Stimulated activated CD4-positive, alpha-beta T cell treated with anti-CD3 and anti-CD28 coated beads, TNF-alpha, amount 100 ng/mL, for 24 hours (primary cell): ENCODE measurements at places on chromosomes 7 and 10.
A peak's percentile ranks its signal among the peaks of the same experiment; 100 is the strongest.

DNA sequence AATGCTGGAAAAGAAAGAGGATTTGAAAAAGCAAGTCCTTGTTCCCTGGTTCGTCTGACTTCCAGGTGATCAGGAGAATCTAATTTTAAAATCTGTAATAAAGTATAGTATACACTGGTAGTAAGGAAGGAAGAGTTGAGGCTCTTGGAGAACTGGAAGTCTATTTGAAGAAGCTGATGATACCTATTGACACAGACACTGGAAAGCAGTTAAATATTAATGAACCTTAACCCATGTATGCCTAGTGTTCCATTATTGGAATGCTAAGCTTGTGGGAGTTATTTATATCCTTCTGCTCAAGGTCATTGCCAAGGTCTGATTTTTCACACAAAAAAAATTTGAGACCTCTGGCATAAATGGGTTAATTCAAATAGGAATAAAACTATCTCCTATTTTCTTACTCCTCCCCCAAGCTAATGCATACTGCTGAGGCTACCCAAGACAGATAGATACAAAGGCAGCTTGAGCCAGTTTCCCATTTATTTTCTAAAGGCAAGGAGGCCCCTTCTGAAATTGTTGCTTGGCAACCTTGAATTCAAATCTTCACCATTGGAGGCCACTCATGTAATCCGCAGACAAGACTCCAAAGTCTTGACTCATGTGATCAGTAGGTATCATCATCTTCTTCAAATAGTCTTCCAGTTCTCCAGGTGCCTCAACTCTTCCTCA is 110.2 kb downstream of the FZD1 start:
- no peak for DNase-seq

DNA sequence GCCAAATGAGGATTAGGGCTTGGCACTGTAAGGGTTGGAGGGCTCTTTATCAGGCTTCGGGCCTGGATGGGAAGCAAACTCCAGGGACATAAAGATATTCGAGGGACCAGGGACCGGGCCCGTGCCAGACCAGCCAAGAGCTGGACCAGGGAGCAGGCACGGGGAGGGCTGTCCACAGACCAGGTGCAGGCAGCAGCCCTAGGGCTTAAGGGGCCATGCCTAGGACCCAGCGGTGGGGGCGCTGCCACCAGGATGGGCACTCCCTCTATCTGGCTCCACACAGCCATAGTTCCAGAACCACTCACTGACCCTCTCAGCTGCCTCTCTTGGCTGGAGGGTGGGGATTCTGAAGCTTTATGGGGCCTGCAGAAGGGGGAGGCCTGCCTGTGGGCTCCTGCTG is 32.9 kb downstream of the FAM241B start:
- no peak for DNase-seq

- no peak for DNase-seq
Measured at GRCh38 chr7:112510001-112510742, 29.4 kb downstream of the LSMEM1 start.

- peak; percentile 58 for DNase-seq
Measured at GRCh38 chr10:93813507-93814465, 56.0 kb downstream of the LGI1 start.

GRCh38 chr7:79300573-79300972 is 152.9 kb downstream of the MAGI2 start:
- DNase-seq, result no peak

DNA sequence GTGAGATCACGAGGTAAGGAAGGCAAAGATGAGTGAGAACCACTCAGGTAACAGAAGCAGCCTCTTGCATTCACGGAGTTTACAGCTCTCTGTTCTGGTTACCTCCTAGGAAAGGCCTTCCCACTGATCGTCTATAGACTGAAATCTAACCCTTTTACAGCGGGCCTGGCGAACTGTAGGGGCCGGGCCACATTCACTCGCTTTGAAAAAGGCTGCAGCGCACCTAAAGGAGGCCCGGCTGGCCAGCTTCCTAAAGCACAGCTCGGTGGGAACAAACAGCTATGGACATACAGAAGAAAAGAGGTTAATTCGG is 565 bp downstream of the ATP5MK start:
- DNase-seq, result no peak

DNA sequence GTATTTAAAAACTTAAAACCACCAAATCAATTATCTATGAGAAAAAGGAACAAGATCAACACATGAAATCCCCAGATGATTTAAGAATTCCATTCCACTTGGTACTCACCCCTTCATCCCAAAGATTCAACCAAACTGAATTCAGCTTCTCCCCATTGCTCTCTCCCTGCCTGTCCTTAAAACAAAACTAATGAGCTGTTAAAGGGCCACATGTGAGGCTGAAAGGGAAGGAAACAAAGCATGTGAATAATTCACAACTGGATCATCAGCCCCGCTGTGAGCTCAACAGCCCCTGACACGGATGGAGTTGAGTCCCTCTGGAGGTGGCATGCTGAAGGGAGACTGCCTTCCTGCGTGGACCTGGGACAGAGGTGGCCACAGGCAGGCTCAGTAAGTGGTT is 32.9 kb downstream of the VOPP1 start:
- no peak for DNase-seq

DNA sequence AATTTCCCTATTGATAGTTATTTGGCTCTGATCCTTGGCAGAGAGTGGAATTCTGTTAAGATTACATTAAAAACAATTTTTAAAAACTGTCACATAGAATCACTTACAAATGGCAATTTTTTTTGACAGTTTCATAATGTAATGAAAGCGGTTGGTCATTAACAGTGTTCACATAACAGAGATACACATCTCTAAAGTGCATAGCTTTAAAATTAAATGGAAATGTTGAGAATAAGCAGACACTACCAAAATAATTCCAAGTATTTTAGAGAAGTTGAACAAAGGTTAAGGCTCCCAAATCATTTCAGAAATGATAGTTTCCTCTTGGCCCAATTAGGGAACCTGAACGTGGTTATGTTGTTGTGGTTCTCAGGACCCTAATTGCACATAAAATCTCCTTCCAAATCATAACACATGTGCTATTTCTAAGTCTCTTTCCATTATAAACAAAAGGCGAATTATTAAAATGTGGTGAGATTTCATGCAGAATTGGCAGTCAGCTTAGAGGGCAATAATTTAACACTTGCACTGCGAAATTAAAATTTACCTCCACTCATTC is 528.9 kb upstream of the FZD8 start:
- no peak for DNase-seq

DNA sequence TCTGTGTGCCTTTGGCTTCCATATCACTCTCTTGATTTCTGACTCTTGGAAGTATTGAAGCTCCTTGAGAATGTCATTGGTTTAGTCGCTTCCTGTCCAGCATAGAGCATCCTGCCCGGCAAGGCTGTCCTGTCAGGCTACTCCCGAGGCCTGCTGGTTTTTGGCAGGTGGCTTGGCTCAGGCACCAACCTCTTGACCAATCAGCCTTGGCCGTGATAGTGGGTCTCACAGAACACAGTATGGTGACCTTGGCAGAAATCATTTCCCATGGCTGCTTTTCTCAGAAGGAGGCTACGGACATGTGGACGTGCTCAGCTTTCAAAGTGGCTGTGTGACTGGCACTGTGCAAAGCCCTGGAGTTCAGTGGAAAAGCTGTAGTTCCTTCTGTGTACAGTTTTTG is 516.9 kb downstream of the REEP3 start:
- DNase-seq, result no peak

- DNase-seq, result no peak
Measured at GRCh38 chr7:30263090-30263710, 21.2 kb upstream of the ZNRF2 start.
